ENCODE measurements at places on chromosomes 2 and 18. TPM values are rescaled to one million over a fixed set of nuclear protein-coding genes. Genes with fewer than 3 reads are reported as not detected.

GRCh38 chr2:105244451-105244850 is 2.9 kb downstream of the GPR45 start:
- DNase-seq = no peak

DNA sequence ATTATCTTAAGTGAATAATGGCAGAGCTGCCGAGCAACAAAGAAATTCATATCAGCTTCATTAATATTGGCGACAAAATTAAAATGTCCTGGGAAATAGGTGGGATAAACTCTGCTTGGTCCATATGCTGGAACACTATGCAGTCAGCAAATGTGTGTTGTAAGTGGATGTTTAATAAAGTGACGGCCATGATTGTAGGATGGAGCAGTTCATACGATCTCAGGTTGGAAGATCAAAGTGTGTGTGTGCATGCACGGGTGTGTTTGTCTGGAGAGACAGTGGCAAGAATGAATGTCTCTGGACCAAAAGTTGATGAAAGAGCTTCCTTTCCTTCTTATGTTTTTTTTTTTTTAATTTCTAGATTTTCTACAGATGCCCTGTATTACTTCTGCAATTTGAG is 14.8 kb downstream of the TWIST2 start:
- DNase-seq = no peak

MZT2A gene
- total RNA-seq = 94.9 TPM

- DNase-seq = no peak
Observed at GRCh38 chr2:181774685-181775084, 94.4 kb upstream of the NEUROD1 start.

DNA sequence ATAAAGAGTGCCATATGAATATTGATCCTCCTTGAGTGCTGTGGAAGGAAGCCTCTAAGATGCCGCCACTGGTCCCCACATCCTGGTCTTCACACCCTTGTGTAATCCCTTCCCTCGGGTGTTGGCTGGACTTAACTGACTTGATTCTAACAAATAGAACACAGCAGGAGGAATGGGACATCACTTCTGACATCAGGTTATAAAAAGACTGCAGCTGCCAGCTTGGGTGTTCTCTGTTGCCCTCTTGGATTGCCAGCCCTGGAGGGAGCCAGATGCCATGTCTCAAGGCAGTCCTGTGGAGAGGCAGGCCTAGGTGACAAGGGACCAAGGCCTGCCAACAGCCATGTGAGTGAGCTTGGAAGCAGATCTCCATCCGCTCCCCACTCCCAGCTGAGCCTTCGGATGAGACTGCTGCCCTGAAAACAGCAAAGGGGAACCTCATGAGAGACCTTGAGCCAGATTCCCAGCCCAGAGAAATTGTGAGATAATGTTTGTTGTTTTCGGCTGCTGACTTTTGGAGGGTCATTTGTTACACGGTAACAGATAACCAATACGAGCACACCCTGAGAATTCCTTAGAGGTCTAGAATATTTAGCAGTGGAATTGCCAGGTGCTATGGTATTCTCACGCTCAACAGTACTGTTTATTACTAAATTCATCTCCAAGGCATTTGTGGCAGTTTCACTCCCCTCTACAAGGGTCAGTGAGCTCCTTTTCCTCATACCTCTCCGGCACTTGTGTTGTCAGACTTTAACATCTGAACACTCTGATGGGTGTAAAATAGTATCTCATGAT is 32.5 kb downstream of the HPCAL1 start:
- DNase-seq = no peak

MYO5B gene
- total RNA-seq = 51.7 TPM
